ENCODE measurements at places on chromosomes 7 and 10. TPM values are rescaled to one million over a fixed set of nuclear protein-coding genes. Genes with fewer than 3 reads are reported as not detected.

DNA sequence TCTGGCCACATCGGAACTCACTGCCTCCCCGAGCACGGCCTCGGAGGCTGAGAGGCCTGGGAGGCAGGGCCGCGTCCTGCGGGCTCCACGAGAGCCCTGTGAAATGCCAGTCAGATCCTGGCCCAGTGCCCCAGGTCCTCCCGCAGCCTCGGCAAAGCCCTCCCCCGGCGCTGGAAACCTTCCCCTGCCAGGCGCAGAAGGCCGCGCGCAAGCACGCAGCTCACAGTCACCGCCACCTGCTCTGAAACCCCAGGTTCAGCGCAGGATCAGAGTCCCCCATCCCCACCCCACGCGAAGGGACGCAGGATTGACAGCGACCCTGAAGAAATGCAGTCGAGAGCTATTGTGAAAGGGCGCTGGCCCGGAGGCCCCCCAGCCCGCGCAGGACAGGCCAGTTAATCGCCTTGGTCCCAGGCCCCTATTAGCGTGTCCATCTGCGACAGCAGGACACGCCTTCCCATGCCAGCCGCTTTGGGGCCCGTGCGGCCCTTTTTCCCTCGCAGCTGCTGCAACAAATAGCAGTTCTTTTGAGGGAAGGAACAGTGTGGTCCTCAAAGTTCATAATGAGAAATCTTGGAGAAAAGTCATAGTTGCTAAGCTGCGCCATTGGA lies 13.5 kb upstream of the EGFR start:
- no peak for DNase-seq

- no peak for DNase-seq
Observed at GRCh38 chr7:144391823-144392255, 11.7 kb downstream of the NOBOX start.

DNA sequence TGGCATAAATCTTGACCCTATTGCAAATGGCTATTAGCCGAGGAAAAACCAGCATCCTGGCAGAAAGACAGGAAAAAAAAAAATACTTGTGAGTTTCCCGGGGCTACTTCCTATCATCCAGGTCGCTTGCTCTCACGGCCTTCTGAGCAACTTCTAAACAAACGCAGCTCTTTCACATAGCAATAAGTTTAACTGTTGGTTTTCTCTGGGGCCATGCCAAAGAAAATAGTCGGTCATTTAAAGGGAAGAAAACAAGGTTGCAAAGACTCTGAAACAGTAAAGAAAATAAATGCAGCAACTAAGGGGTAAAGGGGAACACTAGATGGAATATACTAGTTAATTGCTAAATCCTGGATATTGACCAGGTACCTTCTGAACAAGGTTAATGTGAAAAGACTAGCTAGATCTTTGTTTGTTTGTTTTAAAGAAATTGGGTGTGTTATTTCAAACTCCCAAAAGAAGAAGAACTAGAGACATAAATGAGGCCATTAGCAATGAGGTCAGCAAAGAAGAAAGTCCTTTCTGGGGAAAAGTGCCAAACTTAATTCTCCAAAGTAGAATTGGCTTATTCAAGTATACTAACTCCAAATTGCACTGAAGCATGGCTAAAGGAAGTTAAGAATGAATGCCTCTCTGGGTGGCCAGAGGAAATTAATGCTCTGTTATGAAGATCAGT lies 54.2 kb downstream of the SLC39A12 start:
- DNase-seq, result peak; percentile 47

DNA sequence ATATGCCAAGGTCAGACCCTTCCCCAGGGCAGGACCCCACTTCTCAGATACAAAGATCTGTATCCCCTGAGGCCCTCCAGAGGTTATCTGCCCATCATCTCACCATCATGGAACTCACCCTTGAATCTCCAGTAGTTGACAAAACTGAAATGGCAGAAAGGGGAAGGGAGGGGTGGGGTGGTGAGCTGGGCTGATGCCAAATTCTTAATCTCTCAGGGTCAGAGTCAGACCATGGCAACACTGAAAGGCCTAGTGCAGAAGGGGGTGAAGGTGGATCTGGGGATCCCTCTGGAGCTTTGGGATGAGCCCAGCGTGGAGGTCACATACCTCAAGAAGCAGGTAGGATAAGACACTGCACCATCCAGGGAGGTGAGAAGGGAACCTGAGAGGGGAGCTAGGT lies 3.1 kb downstream of the CNPY4 start:
- DNase-seq, result no peak

GRCh38 chr10:35334297-35334696 lies 2.0 kb upstream of the CCNY start:
- no peak for DNase-seq

- no peak for DNase-seq
Observed at GRCh38 chr7:28551331-28551730, 139.0 kb downstream of the CREB5 start.

- DNase-seq, result no peak
Observed at GRCh38 chr7:127865466-127865865, 165.8 kb downstream of the LRRC4 start.

DNA sequence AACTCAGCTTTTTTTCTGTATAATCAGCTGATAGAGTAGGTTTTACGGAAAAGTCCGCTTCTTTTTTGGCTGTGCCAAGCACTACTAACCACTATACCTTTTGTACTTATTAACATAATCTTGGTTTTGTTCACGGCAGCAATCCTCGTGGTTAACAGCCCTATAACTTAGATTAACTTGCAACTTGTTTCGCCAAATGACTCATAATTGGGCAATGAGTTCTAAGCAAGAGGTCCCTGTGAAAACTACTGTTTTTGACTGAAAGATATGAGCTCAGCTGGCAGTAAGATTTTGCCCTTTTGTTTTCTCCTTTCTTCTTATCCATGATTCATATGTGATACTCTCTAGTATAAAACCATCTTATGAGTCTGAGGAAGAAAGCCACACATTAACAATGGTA lies 345.0 kb upstream of the PCDH15 start:
- DNase-seq, result no peak

GRCh38 chr10:53536322-53536721 lies 763.7 kb upstream of the MBL2 start:
- no peak for DNase-seq

DNA sequence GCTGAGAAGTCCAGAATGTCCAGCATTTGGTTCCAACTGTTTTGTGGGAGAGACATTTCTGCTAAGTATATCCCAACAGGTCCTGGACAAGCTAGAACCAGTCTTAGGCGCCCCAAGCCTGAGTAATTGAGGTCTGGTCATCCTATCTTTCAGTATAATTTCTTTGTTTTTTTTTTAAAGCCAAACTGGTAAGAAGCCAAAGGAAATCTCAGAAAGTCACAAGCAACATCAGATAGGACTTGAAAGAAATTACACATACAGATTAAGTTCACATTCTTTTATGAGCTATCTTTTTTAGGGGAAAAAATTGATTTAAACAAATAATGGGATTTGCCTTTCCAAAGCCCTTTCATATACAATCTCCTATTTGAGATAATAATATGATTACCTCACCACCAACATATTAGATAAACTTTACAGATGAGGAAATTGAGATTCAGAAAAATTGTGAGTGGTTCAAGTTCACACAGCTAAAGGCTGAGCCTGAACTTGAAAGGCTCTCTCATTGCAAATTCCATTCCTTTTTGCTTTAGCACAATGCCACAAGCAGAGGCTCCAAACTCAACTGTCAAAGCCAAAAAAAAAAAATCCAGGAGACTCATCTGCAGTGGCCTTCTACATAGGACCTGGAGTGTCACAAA lies 15.0 kb downstream of the PDLIM1 start:
- DNase-seq, result no peak

DNA sequence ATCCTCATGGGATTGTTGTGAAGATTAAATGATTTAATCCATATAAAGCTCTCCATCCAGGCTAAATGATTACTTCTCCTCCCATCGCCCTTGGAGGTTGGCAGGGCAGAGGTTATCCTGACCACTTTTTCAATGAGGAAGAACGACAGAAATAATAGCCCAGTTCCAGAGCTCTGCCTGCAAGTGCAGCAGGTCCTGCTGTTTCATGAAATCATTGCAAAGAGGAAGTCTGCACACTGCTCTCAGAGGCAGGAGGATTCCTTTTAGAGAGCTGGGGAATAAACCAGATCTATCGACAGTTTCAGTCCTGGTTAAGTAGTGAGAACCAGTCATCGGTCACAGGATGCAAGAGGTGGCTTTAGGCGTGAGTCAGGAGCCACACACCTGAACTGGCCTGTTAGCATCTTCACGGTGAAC lies 25.0 kb upstream of the CDH23 start:
- DNase-seq, result no peak

DNA sequence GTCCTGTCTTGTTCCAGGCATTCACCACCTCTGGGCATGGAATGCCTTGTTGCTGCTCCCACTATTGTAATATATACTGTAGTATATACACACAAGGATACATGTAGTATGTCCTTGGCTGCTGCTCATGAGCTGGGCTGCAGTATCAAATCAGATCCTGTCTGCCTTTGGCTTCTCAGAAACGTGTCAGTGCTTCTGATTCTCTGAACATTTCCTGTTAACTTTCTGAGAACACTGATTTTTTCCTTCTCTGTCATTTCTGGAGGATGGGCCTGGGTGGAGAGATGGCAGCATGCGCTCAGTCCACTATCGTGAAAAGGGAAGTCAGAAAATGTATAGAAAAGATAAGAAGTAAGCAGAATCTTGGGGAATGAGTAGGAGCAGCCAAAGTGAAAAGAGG lies 12.2 kb downstream of the SFTPA2 start:
- no peak for DNase-seq

GRCh38 chr7:117068511-117069145 lies 115.3 kb downstream of the ST7 start:
- DNase-seq, result no peak

DNA sequence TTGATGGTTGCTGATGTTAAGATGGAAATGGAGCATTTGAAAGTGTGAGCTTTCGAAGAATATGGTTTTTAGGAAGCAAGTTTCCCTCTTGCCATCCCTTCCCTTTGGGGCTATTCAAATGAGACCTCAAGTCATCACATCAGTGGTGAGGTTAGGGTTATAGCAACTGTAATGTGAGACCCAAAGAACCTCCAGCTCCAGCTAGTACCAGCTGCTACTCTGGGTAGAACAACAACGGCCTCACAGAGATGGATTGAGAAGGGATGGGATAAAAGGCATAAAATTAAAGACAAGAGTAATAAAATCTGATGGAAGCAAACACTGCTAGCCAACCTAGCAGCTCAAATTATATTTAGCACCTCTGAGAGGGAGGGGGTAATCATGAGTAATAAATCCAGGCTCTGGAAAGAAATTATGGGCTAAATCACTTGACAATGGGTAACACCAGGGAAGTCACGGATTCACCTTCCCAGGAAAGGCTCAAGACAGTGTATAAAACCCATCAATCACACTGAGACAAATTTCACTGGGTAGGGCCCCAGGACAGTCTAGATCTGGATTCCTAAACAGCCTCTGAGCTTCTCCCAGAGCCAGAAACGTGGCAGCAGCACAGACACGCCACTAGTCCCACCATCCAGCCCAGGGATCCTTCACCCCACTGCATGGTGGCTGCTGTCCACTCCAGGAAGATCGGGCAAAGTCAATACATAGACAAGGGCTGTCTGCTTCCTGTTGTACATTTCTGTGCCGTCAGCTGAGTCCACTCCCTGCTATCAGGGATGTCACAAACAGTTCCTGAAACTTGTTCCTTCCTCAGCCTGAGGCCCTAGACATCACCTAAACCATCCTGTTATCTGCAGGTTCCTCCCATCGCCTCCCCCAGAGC lies 151.1 kb downstream of the GFRA1 start:
- no peak for DNase-seq

DNA sequence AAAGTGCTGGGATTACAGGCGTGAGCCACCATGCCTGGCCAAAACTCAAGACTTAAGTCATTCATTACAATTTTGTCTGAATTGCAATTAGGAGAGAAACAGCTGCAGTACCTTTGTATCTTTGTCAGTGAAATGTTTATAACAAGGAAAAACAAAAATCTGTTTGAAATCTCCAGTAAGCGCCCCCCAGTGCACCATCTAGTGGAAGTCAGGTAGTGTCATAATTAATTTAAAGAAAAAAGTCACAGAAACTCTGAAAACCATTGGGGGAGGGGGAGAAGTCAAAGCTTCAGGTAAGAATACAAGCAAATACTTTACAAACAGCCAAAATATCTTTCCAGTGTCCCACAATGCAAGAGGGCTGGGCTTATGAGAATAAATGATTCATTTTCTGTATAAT lies 2.8 kb downstream of the MPP7 start:
- no peak for DNase-seq

- DNase-seq, result no peak
Observed at GRCh38 chr7:3461923-3462322, 160.9 kb downstream of the SDK1 start.

DNA sequence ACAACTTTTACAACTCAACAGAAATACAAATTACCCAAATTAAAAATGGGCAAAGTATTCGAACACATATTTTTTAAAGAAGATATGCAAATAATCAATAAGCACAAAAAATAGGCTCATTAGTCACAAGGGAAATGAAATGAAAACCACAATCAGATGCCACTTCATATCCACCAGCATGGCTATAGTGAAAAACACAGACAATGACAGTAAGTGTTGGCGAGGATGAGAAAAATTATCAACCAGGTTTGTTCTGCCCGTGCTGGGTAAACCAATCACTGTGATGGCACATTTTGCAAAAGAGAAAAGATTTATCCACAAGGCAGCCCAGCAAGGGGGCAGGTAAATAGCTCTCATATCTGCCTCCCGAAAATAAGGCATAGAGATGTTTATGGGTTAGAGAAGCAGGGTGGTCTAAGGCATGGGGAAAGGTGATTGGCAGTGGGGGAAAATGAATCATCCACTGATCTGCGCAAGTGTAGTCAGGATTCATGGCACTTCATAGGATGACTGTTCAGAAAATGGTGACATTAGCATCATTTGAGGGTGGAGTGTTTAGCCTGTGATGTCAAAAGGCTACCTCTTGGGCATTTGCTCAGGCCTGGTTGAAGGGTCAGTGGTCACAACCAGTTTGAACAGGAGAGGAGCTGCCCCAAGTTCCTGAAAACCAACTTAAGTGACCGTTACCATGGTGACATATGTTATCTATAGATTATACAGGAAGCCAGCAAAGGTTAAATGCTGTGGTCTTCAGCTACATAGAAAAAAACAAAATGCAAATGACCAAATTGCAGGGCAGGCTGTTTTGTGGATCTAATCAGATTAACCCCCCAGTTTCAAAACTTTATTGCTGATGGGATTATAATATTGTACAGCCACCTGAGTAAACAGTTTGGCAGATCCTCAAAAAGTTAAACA lies 8.0 kb upstream of the CFAP70 start:
- no peak for DNase-seq

Gene SORBS1
- polyA plus RNA-seq, result 32.2 TPM

Gene SORCS1
- 12.5 TPM for polyA plus RNA-seq

Gene PNLIPRP1
- polyA plus RNA-seq, result 0.22 TPM

Gene OPALIN
- not detected for polyA plus RNA-seq

Gene MCMBP
- 66.9 TPM for polyA plus RNA-seq

Gene RET
- polyA plus RNA-seq, result 26.1 TPM
